T-helper 2 cell (primary cell): ENCODE measurements at places on chromosomes 4 and X.

GRCh38 chr4:76539979-76540378, 105.0 kb downstream of the SHROOM3 start:
- DNase-seq = no peak

- no peak for DNase-seq
Measured at GRCh38 chr4:12211636-12212035, 782.9 kb upstream of the HS3ST1 start.

DNA sequence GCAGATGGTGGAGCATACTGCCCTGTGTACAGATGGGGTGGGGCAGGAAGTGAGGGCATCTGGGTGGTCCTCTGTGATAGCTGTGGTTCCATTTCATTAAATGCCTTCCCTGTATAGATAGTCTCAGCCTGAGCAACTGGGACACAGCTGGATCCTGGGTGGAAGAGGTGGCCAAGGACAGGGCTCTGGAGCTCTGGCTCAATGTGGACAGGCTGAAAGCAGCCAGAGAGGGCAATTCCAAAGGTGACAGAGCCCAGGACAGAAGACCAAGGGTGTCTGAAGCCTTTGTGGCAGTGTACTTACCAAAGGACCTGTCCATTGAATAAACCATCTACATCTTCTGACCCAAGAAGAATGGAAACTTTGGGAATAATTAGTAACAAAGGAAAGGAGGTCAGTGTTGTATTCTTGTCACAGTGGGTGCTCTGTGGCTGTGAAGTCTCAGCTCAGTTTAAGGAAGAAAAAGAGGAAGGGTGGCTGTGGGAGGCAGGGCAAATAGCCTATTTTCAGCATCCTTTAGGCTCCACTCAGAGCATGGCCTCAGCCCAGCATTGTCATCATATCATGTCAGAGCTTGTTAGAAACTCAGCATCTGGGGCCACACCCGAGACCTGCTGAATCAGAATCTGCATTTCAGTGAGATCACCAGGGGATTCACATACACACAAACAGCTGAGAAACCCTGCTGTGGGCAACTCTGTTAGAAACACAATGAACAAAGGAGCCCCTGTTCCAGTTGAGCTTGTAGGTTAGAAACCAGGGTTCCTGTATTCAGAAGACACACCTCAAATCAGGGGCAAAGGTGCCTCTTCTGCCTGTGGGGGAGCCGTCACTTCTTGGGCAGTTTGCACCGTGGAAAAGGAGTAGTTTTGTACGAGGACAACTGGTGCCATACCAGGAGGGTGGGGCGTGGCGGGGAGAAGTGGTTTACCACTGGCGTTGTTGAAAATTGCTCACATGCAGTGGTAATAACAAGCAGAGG, 168.6 kb downstream of the PTTG2 start:
- peak; percentile 73 for DNase-seq

- DNase-seq = no peak
Measured at GRCh38 chrX:15349046-15349445, 13.7 kb upstream of the PIGA start.

- no peak for DNase-seq
Measured at GRCh38 chr4:119110121-119110520, 25.5 kb upstream of the MYOZ2 start.

DNA sequence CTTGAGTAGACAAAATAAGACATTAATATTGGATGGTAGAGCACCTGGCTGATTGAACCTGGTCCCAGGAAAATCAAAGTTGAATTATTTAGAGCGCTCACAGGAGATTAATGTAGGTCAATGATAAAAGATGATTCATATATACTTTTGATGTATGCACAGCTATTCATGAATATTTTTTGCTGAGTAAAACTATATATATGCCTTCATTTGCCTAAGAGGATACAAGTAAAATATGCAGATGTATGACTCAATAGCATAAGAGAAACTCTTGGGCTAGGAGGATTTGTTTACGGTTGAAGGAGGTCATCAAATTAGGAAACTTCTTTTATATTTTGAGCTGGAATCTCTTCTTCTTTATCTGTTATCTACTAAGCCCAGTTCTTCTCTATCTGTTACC, 202.7 kb upstream of the HS3ST1 start:
- no peak for DNase-seq

GRCh38 chrX:149372866-149373265, 132.2 kb downstream of the IDS start:
- DNase-seq = no peak

GRCh38 chr4:158356301-158356700, 146.0 kb downstream of the TMEM144 start:
- no peak for DNase-seq

GRCh38 chr4:172683021-172683420, 485.6 kb upstream of the GALNT7 start:
- DNase-seq = no peak

GRCh38 chr4:6324999-6325787, 55.5 kb downstream of the WFS1 start:
- DNase-seq = no peak

DNA sequence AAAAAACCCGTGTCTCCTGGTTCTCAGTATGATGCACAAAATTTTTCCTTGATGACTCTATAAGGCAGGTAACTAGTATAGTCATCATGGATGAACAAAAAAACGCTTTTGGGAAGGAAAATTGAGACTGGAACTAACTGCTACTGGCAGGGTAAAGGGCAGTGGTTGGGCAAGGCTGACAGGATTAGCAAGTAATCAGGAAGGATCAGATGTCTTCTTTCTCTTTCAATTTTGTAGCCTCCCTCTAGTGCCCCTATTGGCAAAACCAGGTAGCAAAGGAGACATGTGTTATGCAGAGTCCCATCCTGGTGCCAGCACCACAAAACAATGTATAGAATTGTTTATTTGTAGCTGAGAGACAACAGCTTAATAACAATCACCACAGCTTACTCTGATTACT, 12.8 kb upstream of the SLITRK4 start:
- no peak for DNase-seq
